ENCODE measurements at places on chromosomes 6 and 20. TPM values are rescaled to one million over a fixed set of nuclear protein-coding genes. Genes with fewer than 3 reads are reported as not detected.
A peak's percentile ranks its signal among the peaks of the same experiment; 100 is the strongest.

Gene ENPP5
- 1.5 TPM for total RNA-seq

Gene SIRPB2
- 0.87 TPM for total RNA-seq

Gene FAM83B
- total RNA-seq: 17.5 TPM

- no peak for DNase-seq
These were observed 116.0 kb upstream of the CITED2 start for GRCh38 chr6:139490482-139490881.

- no peak for DNase-seq
These were observed 220.4 kb upstream of the ZNF217 start for GRCh38 chr20:53814060-53814459.

DNA sequence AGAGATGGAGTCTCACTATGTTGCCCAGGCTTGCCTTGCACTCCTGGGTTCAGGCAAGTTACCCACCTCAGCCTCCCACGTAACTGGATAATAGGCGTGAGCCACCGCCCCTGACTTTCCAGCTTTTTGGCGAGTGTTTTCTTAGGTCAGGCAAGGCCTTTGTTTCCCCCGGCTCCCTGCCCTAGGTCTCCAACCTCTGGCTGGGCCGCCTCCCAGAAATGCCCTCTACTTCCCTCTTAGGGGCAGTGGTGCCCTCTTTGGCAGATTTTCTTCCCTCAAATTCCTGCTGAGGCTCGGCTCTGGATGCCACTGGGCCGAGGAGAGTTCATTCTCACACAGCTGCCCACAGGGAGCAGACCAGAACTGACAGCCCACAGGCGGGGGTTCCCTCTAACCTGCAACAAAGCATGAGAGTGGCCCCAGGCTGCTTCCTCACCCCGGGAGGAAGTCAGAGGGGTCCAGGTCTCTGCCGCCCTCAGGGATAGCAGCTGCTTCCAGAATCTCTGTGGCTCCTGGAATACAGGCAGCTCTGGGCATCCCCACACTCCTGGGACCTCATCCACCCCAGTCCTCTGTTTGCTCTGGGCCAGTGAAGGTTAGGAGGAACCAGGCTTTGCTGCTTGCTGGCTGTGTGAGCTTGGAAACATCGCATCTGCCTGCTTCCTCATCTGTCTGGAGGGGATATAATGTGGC lies 56.5 kb downstream of the TCP11 start:
- DNase-seq: peak; percentile 16

GRCh38 chr20:10553326-10553984 lies 118.3 kb downstream of the SLX4IP start:
- no peak for DNase-seq

DNA sequence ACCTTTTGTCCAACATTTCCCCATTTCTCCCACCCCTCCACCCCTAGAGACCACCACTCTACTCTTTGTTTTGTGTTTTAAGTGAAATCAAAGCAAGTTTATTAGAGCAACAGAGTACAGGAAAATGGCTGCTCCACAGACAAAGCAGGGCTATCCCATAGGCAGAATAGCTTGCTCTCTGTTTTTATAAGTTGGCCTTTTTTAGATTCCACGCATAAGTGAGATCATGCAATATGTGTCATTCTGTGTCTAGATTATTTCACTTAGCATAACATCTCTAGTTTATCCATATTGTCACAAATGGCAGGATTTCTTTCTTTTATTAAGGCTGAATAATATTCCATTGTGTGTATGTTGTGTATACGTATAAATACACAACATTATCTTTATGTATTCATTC lies 30.1 kb upstream of the SMLR1 start:
- DNase-seq: no peak

GRCh38 chr6:122752459-122752858 lies 27.1 kb upstream of the FABP7 start:
- DNase-seq: no peak

DNA sequence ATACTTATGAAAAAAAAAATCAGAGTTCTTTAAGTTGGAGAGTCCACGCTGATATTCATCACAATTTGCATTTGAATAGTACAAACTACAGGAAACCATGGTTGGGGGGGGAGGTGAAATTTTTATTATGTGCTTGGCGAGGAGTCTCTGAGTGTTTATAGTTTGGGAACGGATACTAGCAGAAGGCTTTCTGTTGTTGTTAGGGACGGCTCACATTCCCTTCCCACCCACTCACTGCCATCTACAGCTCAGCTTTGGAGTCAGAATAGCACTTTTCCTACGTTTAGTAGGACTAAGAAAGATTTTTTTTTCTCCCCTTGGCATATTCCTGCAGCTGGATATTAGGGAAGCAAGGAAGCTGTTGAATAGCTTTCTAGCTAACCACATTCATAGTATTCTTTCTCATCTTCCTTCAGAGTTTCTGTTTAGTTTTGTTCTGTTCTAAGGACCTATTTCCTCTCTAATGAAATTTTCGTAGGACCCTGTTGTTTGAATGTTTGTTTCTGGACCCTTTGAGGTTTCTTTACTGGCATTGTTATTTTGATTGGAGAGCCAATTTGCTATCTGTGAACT lies 235.1 kb upstream of the ZNF217 start:
- DNase-seq: no peak

DNA sequence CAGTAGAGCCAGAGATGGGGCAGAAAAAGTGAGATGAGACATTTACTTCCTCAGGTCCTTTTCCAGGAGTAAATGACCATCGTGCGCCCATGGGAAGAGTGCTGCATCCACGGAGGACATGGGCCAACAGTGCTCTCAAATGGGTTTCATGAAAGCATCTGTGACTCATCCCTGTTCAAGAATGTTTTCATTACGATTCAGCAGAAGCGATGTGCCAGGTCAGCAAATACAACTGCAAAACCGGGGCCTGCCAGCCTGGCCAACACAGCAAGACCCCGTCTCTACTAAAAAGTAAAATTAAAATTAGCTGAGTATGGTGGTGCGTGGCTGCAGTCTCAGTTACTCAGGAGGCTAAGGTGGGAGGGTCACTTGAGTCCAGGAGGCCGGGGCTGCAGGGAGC lies 125.1 kb downstream of the LY86 start:
- DNase-seq: no peak

- no peak for DNase-seq
These were observed 11.0 kb downstream of the SCUBE3 start for GRCh38 chr6:35224720-35225119.

DNA sequence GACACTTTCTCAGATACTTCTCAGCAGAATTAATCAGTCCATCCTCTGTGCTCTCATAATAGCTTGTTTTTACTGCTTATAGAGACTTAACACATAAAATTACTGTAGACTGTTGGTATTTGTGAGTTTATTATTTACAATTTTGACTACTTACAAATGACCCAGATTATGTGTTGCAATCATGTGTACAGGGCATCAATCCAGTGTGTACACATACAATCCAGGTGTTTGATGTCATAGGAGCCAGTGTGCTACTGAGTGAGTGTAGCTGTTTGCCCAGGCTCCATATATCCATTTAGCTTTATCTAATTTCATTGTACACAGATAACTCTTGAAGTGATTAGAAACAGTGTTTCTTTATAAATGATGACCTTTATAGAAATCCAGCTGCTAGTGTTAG lies 31.3 kb downstream of the TRMT11 start:
- no peak for DNase-seq
